Activated CD4-positive, alpha-beta T cell treated with anti-CD3 and anti-CD28 coated beads, Interleukin-2, amount 50 U/mL, for 4 hours (primary cell): ENCODE measurements at places on chromosomes 1 and 21.

DNA sequence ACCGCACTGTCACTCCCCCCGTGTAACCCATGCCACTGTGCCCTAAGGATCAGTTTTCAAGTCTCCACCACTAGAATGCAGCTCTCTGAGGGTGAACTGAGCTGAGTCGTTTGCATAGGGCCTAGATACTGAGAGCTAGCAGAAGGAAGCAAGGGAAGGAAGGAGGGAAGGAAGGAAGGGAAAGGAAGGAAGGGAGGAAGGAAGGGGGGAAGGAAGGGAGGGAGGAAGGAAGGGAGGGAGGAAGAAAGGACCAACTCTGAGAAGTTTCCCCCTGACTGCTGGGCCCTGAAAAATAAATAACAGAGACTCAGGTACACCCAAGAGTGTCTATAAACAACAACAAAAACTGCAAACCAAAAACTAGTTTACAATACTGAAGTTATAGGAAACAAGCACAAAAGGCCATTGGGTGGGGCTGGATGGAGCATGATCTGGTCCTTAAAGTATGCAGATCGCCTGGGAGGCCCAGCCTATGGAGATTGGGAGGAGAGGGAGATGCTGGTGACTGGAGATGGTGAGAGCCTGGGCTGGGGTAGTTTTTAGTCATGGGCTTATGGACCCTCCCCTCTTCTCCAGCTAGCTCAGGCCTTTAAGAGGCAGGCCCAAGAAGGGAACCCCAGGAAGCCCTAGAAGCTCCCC is 1.7 kb upstream of the MRPS15 start:
- no peak for DNase-seq

GRCh38 chr1:50822035-50822776 is 137.9 kb downstream of the FAF1 start:
- no peak for DNase-seq

DNA sequence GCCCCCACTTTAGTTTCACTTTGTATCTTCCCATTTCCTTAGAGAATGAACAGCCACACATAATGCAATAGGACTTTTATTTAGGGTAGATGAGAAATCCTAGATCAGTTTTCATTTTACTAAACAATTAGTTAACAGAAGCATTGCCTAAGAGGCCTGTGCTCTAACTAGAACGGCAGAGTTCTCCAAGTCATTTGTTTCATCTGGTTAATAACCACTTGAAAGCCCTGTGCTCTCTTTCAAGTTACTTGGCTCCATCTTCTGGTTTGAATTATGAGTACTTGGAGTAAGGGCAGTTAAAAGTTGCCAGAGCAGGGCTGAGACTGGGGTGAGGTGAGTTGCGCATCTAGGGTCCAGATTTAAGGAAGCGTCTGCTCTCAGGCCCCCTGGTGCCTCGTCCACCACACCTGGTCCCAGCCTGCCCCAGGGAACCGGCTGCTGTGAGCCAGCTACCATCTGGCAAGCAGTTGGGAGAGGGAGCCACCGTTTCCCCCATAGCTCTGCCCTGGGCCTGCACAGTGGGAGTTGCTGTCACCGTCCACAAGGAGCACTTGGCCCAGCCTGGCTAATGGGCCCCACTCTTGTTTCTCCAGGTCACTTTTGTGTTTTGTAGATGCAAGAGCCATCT is 18.1 kb upstream of the SLC44A3 start:
- DNase-seq = no peak

DNA sequence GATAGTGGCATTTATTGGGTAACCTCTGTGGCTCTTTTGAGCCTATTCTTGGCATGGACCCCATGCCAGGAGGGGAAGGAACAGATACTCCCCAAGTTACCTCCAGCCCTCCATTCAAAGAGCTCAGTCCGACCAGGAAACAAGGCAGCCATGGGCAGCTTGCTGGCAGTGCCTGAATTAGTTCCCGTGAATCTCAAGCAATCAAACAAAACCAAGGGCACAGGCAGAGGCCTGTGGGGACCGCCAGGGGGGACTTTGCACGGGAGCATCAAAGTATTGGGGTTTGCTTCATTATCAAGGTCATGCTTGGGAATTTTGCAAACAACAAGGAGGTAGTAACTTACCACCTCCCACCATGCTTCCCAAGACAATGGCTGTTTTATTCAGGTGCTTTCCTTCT is 81.2 kb upstream of the IFFO2 start:
- no peak for DNase-seq

- DNase-seq = no peak
Measured at GRCh38 chr1:33575324-33575879, 103.0 kb downstream of the ZSCAN20 start.

- no peak for DNase-seq
Measured at GRCh38 chr1:15362096-15362736, 47.5 kb upstream of the EFHD2 start.

- no peak for DNase-seq
Measured at GRCh38 chr1:159302095-159302494, at the start of gene FCER1A. Gene FCER1A (plus strand): TSS chr1:159302336. CDS start chr1:159302365, 29 bp downstream.

- no peak for DNase-seq
Measured at GRCh38 chr21:45114072-45114471, 39.7 kb downstream of the ADARB1 start.

DNA sequence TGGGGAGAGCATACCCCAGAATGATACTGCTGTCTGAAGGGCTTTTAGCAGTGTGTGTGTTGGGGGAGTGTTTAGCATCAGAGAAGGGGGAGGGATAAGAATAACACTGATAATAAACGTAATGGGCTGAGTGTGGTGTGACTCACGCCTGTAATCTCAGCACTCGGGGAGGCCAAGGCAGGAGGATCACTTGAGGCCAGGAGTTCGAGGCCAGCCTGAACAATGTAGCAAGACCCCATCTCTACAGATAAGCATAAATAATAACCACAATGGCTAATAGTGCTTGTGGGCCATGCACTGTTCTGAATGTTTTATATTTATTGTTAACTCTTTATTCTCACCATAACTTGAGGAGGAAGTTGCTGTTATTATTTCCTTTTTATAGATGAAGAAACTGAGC is 2.6 kb upstream of the LEFTY2 start:
- no peak for DNase-seq

- DNase-seq = no peak
Measured at GRCh38 chr1:29322147-29322694, 85.9 kb downstream of the PTPRU start.

GRCh38 chr1:167629681-167630567 is at the start of gene RCSD1:
Gene RCSD1 (plus strand): TSS chr1:167630232. CDS start chr1:167630424, 192 bp downstream.
- peak; percentile 47 for DNase-seq

DNA sequence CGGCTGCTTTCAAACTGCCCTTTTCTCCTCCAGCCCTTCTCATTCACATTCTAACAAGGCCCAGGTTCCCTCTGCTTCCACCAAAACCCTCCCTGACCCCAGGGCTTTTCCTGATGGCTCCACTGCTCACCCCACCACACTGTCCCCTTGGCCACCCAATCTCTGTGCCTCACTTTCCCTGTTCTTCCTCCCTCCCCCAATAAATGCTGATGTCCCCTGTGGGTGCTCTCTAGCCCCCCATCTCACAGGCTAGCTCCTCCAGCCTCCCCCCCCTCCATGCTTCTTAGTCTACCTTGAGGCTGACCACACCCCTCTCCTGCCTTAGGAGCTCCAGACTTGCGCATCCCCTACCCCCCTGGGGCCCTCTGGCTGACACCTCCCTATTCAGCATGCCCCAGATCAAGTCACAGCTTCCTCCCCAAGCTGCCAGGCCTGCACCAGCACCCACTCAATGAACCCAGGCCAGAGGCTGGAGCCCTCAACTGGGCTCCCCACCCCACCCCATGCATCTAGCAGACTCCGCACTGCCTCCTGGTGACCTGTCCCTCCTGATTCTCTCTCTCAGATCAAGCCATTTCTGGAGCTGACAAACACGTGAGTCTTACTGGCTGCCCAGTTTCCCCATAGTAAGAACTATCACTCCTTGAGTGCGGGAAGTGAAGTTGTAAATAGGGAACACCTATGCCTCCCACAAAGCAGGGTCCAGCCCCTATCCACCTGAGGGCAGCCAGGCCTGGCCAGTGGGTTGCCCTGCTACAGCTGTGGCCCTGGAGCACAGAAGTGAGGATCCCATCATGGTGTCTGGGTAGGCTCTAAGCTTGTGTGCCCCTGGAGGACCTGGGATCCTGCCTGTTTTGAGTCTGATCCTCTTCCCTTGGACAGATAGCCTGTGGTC is 117.9 kb downstream of the DMRTB1 start:
- DNase-seq = no peak
